ENCODE measurements at places on chromosomes 4 and X.
A peak's percentile ranks its signal among the peaks of the same experiment; 100 is the strongest.

DNA sequence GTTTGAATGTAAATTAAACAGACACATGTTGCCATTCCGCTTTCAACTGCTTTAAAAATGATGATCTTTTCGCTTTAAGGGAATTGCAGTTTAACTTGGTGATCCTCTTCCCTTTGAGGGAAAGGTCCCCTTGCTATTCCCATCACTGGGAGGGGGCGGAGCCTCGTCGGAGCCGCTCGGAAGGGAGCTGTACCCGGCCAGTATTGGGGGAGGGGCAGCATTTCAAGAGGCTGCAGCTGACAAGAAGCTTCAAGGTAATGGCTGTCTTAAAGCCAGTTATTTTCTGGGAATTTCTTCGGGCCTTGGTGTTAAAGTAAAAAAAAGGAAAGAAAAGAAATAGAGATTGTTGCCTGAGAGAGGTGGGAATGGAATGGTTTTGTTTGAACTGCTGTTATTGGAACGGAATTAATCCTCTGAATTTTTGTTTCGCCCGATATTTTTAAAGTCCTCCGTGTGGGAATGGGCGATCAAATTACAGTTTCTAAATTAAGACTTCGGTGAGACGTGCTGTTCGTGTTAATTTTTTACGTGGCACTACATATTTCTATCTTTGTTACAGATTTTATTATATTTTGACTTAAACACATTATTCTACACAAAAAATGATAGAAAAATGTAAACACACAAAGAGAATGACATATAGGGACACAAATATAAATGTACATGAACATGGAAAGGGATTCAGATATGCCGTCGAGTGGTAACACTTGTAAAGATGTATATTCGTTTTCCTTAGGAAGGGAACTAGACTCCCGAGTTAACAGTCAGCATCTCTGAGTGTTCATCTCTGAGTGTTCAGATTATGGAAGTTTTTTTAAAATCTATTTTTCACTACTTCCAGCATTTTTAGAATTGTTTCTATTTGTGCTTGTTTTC lies 9.2 kb downstream of the PWWP3B start:
- DNase-seq, result no peak

DNA sequence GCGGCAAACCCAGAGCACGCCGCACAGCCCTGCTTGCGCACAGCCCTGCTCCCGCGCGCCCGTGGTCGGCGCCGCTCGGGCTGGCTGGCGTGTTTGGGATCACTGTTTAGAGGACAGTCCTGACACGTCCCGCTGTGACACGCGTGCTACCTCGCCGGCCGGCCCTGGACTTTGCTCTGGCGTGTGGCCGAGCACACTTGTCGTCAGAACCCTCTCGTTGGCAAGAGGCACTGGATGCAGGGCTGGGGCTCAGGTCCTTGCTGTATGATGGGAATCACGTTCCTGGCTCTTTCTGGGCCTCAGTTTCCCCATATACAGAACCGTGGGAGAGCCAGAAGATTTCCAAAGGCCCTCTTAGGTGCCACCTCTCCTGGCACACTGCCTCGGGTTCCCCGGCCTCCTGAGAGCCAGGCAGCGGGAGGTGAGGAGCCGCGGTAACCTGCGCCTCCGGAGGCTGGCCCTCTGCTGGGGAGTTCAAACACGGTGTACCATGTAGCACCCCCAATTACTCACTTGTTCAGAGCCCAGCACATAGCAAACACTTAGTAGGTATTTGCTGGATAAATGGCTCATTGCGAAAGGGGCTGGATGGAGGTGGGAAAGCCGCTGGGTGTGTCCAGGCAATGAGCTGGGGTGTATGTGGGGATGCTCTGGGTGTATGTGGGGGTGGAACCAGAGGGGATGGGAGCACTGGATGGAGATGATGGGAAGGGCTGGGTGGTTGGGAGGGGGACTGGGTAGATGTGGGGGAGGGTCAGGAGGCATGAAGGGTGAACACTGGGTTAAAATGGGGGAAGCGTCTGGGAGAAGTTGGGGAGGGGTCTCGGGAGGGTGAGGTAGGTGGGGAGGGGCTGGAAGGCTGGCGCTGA lies 76.6 kb downstream of the HTRA3 start:
- no peak for DNase-seq

DNA sequence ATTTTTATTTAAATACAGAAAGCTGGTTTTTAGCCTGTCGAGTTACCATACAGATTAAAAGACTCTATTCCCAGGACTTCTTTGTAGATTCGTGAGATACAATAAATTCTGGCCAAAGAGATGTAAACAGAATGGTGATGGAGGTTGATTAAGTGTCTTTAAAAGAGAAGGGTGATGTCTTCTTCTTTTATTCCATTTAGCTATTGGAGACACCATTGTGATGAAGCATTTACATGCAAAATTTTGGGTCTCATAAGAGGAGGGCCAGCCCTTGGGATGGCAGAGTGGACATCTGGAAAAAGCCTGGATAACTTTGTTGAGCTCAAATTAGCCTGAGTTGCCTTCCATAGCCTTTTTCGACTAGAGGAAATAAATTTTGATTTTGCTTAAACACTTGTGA lies 21.6 kb upstream of the PCDH10 start:
- no peak for DNase-seq

- DNase-seq, result no peak
These were observed 9.5 kb upstream of the SMS start for GRCh38 chrX:21930986-21931385.

DNA sequence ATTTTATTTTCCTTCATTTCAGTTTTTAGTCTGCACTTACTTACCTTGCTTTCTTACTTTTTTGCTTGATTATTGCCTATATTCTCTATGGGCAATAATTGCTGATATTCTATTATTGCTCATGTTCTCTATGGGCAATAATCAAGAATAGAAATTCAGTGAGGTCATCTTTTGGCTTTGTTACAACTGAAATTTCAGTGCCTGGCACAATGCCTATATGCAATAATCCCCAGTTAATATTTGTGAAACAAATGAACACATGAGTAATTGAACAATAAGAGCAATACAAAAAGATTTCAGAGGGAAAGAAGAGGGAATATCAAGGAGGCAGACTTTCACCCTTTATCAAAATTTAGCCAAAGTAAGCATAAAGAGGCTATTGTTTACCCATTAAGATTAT lies 48.6 kb upstream of the ARSJ start:
- no peak for DNase-seq

DNA sequence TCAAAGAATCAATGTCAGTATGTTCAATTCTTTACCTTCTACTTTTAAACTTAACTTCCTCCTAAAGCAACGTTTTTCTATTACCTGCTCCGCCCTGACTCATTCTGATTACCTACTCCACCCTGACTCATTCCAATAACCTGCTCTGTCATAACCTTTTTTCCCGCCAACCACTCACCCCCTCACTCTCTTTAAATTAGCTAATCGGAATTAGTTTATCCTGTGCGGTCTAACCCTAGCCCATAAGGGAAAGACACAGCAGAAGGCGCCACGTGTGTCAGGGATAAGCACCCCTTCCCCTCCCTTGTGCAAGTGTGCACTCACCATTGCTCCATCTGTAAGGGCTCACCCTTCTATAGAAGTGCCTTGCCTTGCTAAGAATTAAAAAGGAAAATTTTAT lies 64.4 kb downstream of the EIF4E start:
- no peak for DNase-seq

DNA sequence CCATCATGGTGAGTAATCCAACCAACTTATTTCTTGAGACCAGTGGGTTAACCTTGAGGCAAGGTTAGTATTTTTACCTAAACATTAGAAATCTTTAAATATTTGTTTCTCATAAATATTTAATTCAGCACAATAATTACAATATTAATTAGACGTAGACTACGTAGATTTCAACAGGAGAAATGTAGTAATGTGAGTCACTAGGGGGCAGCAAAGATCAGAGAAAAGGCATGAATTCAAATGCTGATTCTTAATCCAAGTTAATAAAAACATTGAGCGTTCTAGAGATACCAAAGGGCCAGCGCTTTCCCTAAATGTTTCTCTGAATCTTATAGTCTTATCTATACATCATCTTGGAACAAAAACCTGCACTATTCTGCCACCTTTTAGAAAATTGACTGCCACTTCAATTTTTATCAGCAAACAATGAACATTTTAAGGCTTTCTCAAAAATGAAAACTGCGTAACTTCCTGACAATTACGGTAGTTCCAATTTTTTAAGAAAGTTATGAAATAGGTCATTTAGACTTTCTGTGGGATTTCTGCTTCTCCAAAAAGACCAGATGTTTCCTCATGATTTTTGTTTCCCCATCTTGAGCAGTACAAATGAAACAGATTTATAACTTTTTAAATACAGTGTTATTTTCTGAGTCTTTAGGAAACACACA lies 180.7 kb downstream of the GASK1B start:
- DNase-seq, result peak; percentile 9

GRCh38 chr4:1093391-1094335 lies 19.7 kb downstream of the RNF212 start:
- no peak for DNase-seq

- peak; percentile 21 for DNase-seq
These were observed 16.8 kb upstream of the NAT8L start for GRCh38 chr4:2042204-2042946.

DNA sequence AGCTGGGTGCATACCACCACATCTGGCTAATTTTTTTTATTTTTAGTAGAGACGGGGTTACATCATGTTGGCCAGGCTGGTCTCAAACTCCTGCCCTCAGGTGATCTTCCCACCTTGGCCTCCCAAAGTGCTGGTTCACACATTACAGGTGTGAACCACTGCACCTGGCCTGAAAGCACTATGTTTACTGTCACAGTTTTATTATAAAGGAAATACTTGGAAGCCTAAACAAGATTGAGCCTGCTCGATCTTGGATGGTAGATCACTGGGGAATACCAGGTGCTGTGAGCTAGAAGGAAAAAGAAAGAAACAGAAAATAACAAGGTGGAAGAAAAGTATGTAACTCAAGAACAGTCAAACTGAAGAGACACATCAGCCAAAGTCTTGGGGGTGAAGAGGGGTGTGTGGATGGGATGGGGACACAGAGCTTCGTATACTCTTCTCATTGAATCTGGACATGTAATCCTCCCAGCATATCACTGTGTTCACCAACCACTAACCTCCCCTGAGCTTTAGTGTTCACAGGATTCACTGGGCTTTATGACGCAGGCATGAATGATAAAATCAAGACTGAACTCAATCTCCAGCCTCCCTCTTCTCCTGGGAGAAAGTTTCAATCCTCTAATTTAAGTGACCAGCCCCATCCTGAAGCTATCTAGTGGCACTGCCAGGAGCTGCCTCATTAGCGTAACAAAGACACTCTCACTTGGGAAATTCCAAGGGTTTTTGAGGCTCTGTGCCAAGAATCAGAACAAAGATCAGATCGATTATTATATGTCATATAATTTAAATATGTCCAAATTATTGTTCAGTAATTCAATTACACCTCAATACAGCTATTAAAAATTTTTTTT lies 40.9 kb downstream of the PDS5A start:
- no peak for DNase-seq

All from naive thymus-derived CD8-positive, alpha-beta T cell (primary cell).